ENCODE measurements at places on chromosomes 6 and 20.
A peak's percentile ranks its signal among the peaks of the same experiment; 100 is the strongest.

- DNase-seq, result no peak
Measured at GRCh38 chr20:50410343-50410742, 99.8 kb upstream of the PTPN1 start.

DNA sequence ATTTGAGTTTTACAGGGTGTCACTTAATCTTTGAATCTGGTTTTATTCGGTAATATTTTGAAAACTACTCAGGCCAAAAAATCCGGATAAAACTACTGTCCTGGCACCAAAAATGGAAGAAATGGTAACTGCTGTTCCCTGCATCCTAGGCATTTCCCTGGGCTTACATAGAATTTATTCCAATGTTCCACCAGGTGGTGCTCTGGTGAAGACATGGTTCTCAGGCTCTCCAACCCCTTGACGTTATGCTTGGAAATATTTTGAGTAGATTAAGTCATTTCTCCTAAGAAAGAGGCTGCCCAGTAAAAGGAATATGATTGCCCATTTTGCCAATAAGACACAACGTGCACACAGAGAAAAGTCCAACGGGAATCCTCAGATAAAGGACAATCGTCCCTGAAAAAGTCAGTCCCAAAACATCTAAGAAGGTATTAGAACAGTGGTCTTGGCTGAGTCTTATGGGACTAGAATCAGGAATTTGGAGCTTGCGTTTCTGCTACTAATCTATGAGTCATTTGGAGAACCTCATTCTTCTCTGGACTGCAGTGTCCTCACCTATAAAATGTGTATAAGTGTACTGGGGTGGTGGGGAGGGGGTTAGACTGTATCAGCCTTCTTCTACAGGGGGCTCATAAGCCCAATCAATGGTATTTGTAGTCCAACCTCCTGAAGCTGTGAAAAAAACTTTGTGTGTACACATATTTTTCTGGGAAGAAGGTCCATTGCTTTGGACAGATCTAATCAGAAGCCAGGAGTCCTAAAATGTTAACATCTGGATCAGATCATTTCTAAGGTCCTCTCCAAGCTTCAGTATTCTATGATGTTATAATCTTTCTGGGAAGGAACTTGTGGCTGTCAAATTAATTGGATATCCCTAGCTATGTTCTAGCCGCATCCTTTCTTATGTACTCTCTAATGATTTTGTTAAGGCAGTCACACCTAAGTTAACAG lies 131.0 kb upstream of the BMP2 start:
- peak; percentile 7 for DNase-seq

GRCh38 chr6:130129762-130130246 lies 92.9 kb downstream of the SAMD3 start:
- no peak for DNase-seq

DNA sequence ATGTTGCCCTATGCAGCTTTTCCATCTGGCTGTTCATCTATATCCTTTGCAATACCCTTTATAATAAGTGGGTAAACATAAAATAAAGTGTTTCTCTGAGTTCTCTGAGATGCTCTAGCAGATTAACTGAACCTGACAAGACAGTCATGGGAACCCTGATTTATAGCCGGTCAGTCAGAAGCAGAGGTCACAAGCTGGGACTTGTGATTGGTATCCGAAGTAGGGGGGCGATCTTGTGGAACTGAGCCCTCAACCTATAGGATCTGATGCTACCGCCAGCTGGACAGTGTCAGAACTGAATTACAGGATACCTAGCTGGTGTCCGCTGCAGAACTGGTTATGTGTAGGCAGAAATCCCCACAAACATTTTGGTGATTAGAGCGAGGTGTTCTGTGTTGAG lies 39.0 kb downstream of the SLC17A5 start:
- DNase-seq, result no peak

DNA sequence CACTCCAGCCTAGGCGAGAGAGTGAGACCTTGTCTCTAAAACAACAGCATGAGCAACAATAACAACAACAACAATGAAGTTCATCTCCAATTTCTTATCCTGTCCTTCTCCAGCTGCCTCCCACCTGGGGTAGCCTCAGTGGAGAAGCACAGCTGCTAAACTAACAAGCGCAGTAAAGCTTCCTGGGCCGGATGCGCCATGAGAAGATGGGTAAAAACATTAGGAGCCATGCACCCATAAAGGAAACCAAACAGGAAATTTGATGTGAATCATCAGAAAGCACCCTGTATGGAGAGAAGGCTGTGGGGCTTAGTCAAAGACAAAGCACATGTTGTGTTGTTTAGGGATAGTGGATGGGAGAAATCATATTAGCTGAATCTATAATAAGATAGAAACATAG lies 61.1 kb upstream of the CCN6 start:
- DNase-seq, result peak; percentile 36

DNA sequence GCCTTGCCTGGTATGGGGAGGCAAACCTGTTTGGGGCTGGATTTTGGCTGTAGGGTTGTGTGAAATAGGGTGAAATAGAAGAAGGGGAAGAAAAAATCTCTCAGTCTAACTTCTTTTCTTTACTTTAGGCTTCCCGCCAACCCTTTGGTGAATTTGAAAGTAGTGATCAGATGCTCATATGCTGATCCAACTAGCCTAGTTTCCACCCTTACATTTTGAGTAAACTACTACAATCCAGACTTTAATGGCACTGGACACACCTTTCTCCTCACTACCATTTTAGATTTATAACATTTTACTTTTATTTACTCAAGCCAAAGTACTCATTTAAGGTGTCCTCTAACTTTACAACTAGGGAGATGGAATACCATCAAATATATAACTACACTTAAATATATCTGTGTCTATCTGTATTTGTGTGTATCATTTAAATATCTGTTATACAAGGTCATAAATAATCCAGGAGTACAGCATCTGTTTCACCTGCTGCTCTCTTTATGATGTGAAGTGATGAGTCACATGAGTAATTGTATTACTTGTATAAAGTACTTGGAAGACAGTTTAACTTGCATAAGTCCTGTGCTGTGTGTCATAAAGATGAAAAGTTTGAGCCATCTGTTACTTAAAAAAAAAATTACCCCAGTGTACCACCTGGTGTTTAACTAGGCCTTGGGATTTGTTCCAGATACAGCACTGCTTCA lies 172.1 kb downstream of the CDKAL1 start:
- no peak for DNase-seq

DNA sequence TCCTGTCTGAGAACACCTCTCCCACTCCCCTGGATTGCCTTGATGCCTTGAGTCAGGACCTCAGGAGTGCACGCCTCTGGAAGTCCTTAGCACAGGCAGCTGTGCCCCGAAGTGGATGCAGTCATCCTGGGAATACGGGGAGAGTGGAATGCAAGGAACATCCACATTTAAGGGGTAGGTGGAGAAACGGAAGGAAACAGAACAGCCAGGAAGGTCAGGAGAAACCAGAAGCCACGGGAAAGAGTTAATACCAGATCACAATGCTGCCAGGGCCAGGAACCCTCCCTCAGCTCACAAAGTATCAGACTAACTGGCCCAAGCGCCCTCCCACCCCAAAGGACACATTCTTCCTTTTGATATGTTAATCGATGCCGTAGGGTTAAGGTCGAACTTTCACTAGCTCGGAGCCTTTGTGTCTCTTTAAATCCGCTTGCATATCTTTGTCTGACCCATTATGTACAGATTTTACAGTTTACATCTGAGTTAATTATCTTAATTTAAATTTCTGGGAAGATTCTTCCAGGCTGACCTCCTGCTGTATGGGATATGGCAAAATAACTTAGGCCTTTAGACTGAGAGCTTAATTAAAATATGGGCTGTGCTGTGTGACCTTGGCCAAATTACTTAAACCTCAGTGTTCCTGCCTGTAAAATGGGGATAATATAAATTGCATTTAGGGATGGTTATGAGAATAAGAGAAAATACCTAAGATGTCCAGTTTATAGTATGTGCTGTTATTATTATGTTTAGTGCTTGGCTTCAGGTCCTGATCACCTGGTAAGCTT lies 24.0 kb upstream of the CCND3 start:
- no peak for DNase-seq

DNA sequence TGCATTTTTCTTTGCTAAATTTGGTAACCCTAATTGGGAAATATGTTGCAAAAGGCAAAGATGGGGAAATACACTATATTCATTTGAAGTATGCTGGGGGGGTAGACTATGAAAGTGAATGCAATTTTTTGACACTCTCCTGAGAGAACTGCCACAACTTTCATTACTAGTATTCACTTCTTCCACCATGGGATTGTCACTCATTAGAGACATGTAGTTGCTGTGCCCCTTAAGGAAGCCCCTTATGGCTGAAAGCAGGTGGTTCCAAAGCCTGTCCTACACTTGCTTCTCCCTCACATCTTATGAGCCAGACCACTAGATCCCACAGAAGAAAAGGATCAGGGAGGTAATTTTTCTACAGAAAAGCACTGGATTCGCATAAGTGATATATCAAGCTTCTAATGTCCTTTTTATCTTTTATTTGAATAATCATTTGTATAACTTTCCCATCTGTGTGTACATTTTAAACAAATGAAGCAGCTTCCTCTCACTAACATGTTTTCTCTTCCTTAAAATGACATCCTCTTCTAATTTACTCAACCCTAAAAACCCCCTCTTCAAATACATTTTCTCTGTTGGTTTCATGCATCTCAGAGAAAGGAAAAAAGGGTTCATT lies 83.8 kb downstream of the GCLC start:
- DNase-seq, result no peak

GRCh38 chr6:11853678-11854407 lies 75.2 kb upstream of the ADTRP start:
- DNase-seq, result no peak

- no peak for DNase-seq
Measured at GRCh38 chr6:43808412-43808811, 38.4 kb downstream of the VEGFA start.

GRCh38 chr20:64189530-64189966 lies 25.3 kb downstream of the MYT1 start:
- DNase-seq, result no peak

DNA sequence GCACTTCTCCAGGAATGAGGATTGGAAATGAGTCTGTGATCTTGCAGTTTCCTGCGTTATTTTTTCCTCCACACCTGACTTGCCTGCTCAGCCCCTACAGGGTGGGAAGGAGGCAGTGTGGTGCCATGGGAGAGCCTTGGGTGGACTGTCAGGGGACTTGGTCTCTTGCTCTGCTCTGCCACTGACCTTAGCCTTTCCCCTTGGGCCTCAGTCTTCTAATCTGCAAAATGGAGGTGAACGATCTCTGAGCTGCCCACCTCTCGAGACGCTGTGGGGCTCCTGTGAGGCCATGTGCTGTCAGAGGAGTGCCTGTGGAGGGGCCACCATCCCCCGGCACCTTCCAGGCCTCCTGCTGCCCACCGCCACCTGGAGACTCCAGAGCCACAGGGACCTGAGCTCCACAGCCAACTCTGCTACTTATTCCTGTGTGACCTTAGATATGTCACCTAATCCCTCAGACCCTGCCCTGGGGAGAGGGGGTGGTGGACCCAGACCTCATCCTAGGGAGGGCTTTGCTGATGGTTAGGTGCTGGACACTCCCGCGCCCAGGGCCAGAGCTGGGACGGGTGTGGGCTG lies 45.8 kb upstream of the MLN start:
- no peak for DNase-seq

DNA sequence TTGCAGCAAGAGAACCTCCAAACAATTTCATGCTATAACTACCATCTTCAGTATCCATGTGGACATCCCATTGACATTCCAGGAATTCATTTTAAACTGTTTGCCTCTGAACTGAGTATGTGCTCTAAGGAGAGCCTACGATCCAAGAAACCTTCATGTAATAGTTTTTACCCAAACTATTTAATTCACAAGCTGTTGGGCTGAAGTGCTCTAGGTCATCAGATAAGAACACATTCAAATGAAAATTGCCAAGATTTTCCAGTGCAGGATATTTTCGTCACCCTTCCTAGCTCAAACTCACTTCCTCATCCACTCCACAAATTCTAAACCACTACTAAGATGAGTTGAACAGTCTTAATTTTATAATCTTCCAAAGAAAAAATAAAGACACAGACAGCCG lies 12.8 kb downstream of the RSPO3 start:
- no peak for DNase-seq

DNA sequence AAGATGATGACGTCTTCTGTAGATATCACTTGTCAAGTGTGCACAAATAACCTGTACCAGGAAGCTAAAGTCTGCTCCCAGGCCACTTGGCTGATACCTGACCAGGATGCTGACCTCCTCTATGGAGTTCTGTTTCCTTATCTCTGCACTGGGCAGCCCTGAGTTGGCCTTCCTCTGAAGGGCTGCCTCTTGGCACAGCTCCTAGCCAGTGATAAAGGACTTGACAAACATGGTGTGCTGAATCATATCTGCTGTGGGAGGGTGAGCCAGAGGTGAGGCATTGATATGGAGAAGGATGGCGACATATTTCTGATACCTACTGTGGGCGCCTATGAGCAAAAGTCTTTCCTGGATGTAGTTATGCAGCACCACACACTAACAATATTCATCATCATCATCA lies 32.8 kb upstream of the FOXA2 start:
- DNase-seq, result no peak

DNA sequence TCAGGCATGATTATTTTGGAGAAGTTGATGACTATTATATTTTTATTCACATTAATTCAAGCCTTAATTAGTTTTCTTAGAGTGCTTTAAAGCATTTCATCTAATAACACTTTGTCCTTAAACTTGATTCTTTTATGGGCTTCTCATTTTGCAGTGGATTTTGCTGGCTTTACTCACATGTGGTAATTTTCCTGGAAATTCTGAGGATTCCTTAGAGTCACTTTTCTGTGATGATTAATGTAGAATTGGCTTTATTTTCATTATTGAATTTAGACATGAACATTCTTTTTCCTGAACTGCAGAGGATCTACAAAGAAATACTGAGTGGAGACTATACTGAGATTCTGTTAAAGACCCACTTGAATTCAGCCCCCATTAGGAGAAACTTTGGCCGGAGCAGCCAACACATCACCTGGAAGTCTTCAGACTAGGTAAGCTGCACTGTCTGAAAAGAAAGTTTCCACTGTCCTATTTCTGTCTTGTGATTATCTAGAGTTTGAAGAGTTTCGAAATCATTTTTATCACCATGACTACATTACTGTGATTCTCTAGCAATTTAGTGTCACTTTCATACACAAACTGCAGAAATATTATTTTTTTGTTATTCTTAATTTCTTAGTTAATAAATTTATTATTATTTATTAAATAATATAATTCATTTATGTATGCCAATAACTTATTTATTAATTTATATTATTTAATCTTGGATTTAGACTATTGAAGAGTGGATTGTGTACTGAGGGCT lies 1.9 kb downstream of the RFPL4B start:
- DNase-seq, result no peak

DNA sequence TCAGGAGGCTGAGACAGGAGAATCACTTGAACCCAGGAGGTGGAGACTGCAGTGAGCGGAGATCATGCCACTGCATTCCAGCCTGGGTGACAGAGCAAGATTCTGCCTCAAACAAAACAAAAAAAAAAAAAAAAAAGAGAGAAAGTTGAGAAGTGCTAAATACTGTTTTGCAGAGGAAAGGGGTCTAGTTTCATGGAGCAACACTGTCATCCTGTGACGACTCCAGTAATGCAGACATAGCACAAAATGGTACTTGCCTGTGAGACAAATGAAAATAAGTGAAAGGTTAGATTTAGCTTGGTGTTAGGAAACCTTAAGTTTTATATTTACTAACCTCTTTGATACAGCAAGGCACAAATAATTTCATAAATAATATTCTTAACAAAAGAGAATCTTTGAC lies 29.7 kb downstream of the CEP162 start:
- DNase-seq, result no peak

GRCh38 chr6:89298680-89299465 lies 16.2 kb downstream of the GABRR2 start:
- DNase-seq, result no peak

All from KG1 (cell line).